ENCODE measurements at places on chromosomes 7 and 10.

GRCh38 chr7:138417078-138417700 is 42.9 kb upstream of the TRIM24 start:
- peaks cover 3% of the 10 kb centered on the region for H3K27me3 ChIP-seq
- no peaks in the 10 kb centered on the region for H3K4me1 ChIP-seq
- no peak overlapping the region for H3K4me3 ChIP-seq
- H3K36me3 ChIP-seq: no peaks in the 10 kb centered on the region

- no peak for DNase-seq
- H3K36me3 ChIP-seq: no peaks in the 10 kb centered on the region
- H3K27ac ChIP-seq: no peak overlapping the region
Observed at GRCh38 chr10:96491303-96491702, 22.4 kb downstream of the TLL2 start.

DNA sequence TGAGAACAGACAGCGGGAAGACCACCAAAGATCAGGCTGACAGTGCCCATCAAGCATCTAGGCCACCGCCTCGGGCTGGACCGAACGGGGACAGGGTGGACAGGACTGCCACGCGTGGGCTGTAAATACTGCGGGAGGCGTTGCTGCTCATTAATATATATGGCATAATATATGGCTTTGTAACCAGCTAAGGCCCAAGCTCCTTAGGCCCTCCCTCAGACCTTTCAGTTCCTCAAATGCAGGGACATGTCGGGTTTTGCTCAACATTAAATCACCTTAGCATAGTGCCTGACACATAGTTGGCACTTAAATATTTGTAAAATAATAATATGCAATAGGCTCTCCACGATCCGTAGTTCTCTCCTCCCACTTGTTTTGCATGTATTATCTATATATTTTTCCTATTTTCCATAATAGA is 402 bp upstream of the TMEM168 start:
- peaks cover 3% of the 10 kb centered on the region for H3K36me3 ChIP-seq
- no peaks in the 10 kb centered on the region for H3K27me3 ChIP-seq
- peak overlapping the region; percentile 84 for H3K4me3 ChIP-seq
- DNase-seq: no peak

- H3K4me3 ChIP-seq: no peak overlapping the region
- H3K36me3 ChIP-seq: peaks cover 15% of the 10 kb centered on the region
- peak overlapping the region; percentile 95 for H3K27ac ChIP-seq
- no peak for DNase-seq
Observed at GRCh38 chr7:139700505-139701235, 77.1 kb downstream of the HIPK2 start.

DNA sequence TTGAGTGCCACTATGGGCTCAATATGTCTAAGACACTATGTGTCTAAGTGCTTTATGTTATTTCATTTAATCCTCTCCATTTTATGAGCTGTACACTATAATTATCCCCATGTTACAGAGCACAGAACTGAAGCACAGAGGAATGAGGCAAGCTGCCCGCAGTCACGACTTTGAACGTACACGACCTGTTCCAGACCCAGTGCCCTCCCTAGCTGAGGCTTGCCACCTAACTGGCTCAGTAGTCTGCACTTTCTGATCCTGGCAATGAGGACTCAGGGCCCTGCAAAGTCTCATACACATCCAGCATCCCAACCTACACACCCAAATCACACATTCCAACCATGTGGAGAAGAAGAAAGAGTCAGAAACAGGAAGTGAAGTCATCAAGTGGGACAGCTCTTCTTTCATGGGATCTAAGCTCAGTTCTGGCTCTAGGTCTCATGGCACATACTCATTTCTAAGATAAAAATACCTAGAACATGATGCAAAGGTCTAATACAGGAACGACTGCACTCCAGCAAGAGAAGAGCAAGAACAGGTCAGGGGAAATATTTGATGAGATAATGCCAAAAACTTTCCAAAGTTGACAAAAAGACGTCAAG is 42.4 kb upstream of the DDC start:
- H3K36me3 ChIP-seq: peaks cover 3% of the 10 kb centered on the region
- no peaks in the 10 kb centered on the region for H3K27me3 ChIP-seq
- no peak for DNase-seq
- H3K4me3 ChIP-seq: peak overlapping the region; percentile 22
- peak overlapping the region; percentile 23 for H3K27ac ChIP-seq

GRCh38 chr7:91949221-91950009 is 8.8 kb downstream of the AKAP9 start:
- DNase-seq: no peak
- H3K27ac ChIP-seq: no peak overlapping the region
- no peaks in the 10 kb centered on the region for H3K27me3 ChIP-seq

DNA sequence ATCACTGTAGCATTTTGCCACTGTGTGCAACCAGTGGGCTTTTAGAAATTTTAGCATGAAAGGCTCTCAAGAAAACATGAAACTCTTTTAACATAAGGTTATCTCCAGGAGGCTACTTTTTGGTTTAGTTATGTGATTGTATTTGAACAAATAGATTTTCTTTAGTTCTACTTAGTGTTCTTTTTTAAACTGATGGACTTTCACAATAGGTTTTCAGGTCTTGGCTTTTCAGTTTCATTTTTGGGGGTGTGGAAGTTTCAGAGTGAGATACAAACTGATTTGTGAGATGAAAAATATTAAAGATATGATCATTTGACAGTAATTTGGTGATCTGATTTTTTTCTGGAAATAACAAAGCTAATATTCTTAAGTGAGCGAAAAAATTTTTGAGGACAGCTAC is 344.1 kb downstream of the PHF14 start:
- H3K27me3 ChIP-seq: no peaks in the 10 kb centered on the region
- no peak for DNase-seq
- no peaks in the 10 kb centered on the region for H3K36me3 ChIP-seq
- H3K4me1 ChIP-seq: no peaks in the 10 kb centered on the region
- H3K27ac ChIP-seq: no peak overlapping the region
- no peak overlapping the region for H3K4me3 ChIP-seq

GRCh38 chr10:75425291-75426079 is 5.9 kb upstream of the LRMDA start:
- no peak overlapping the region for H3K27ac ChIP-seq
- no peak for DNase-seq
- H3K4me1 ChIP-seq: no peaks in the 10 kb centered on the region
- H3K4me3 ChIP-seq: no peak overlapping the region

GRCh38 chr7:151822541-151823181 is 54.3 kb downstream of the PRKAG2 start:
- no peaks in the 10 kb centered on the region for H3K27me3 ChIP-seq
- H3K4me3 ChIP-seq: no peak overlapping the region
- peaks cover 28% of the 10 kb centered on the region for H3K4me1 ChIP-seq
- H3K27ac ChIP-seq: no peak overlapping the region
- peaks cover 3% of the 10 kb centered on the region for H3K36me3 ChIP-seq
- no peak for DNase-seq

DNA sequence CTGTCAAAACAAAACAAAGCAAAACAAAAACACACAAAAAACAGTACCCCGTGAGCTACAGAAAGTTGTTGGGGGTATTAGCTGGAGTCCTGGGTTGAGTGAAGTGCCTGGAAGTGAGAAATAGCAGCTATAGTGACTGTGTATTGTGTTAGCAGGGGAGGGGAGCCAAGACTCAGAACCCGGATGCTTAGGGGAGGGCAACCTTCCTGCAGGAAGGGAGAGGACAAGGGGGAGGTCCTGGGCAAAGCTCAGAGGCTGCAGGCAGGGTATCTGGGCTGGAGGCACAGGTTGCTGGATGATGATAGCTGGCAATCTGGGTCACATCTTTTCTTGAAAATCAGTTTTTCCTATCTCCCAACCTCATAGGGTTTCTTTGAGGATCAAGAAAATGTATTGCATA is 75.8 kb upstream of the PARD3 start:
- H3K27ac ChIP-seq: no peak overlapping the region
- no peaks in the 10 kb centered on the region for H3K4me1 ChIP-seq
- no peaks in the 10 kb centered on the region for H3K36me3 ChIP-seq
- no peaks in the 10 kb centered on the region for H3K27me3 ChIP-seq

GRCh38 chr10:48609899-48610584 is 5.2 kb upstream of the ARHGAP22 start:
- H3K4me3 ChIP-seq: no peak overlapping the region
- H3K27me3 ChIP-seq: peaks cover 12% of the 10 kb centered on the region
- peaks cover 25% of the 10 kb centered on the region for H3K4me1 ChIP-seq
- DNase-seq: no peak

GRCh38 chr7:115789901-115790300 is 240.7 kb downstream of the TFEC start:
- H3K4me1 ChIP-seq: no peaks in the 10 kb centered on the region
- no peaks in the 10 kb centered on the region for H3K27me3 ChIP-seq
- H3K27ac ChIP-seq: no peak overlapping the region
- no peak overlapping the region for H3K4me3 ChIP-seq
- no peaks in the 10 kb centered on the region for H3K36me3 ChIP-seq

DNA sequence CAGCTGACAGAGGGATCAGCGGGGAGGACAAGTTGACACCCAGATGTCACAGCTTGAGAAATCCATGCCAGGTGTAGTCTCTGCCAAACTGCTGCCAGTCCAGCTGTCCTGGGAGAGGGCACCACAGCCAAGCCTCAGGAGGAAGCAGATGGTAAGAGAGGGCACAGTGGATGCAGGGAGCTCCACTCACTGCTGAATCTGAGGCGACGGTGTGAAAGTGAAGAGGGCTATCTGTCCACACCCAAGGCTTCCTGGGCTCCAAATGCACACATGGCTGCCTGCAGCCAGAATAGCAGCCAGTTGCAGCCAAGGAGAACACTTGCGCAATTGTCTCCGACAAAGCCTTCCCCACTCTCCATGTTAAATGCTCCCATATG is 502.4 kb downstream of the GRID1 start:
- DNase-seq: no peak
- no peaks in the 10 kb centered on the region for H3K36me3 ChIP-seq
- H3K27me3 ChIP-seq: peaks cover 16% of the 10 kb centered on the region
- H3K4me3 ChIP-seq: no peak overlapping the region
- no peak overlapping the region for H3K27ac ChIP-seq

DNA sequence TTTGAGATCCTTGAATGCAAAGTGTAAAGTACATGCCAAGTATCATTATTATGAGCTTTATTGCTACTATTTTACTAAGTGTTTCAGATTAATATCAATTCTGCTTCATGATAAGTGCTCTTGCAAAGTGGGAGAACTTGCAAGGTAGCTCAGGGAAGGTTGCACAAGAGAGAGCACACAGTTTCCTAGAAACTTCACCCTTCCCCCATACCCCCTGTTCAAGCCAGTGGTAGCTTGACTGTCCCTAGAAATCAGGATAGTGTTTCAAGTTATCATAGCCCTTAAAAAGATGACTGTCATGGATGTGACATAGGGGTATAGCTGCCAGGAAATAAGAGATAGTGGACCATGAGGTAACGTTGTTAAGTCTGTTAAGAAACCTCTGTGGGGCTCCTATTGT is 251.5 kb downstream of the TRIL start:
- peaks cover 4% of the 10 kb centered on the region for H3K36me3 ChIP-seq
- H3K27ac ChIP-seq: no peak overlapping the region
- peaks cover 6% of the 10 kb centered on the region for H3K4me1 ChIP-seq
- no peak overlapping the region for H3K4me3 ChIP-seq
- H3K27me3 ChIP-seq: peaks cover 3% of the 10 kb centered on the region

GRCh38 chr7:36591636-36592035 is 132.7 kb downstream of the AOAH start:
- no peak for DNase-seq
- peaks cover 7% of the 10 kb centered on the region for H3K36me3 ChIP-seq
- H3K27me3 ChIP-seq: peaks cover 4% of the 10 kb centered on the region
- H3K4me1 ChIP-seq: no peaks in the 10 kb centered on the region
- H3K4me3 ChIP-seq: no peak overlapping the region

DNA sequence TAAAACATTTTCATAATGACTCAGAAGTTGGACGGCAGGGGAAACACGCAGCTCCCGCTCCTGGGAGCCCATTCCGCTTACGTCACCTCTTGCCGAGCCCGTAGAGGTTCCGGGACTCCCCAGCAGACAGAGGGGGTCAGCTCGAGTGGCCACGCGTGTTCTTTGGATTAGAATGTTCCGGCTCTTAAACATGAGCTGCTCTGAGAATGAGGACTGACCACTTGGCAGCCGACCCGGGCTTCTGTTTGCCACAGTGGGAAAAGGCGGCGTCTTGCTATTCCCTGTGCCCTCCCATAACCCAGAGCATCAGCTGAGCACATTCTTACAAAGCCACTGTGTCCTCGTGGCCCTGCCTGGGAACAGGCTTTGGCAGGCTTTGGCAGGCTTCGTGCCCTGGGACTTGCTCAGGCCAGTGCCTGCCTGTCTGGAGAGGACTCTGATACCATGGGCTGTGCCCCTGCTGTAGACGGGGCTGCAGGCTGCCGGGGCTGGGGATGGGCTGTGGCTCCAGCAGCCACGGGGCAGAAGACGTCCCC is 40.1 kb downstream of the PFKP start:
- peaks cover 7% of the 10 kb centered on the region for H3K4me1 ChIP-seq
- no peaks in the 10 kb centered on the region for H3K27me3 ChIP-seq
- peaks cover 28% of the 10 kb centered on the region for H3K36me3 ChIP-seq
- DNase-seq: no peak
- no peak overlapping the region for H3K4me3 ChIP-seq
- H3K27ac ChIP-seq: no peak overlapping the region

DNA sequence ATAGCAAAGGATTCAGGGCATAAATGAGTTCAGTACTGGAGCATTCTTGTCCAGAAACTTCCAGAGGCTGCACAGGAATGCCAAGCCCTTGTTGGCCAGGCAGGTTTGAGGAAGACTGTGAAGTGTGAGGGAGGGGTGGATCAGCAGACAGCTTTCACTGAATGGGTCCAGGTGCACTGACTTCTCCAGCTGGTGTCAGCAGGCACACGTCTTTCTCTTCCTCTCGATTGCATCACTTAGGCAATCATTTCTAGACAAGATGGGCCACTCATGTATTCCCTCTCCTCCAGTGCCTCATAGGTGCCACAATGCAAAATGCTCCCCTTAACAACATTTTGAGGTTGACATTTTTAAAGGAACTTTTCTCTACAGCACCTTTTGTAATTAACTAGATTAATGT is 15.6 kb upstream of the PLEKHS1 start:
- no peak overlapping the region for H3K27ac ChIP-seq
- H3K4me1 ChIP-seq: no peaks in the 10 kb centered on the region
- H3K36me3 ChIP-seq: peaks cover 5% of the 10 kb centered on the region

DNA sequence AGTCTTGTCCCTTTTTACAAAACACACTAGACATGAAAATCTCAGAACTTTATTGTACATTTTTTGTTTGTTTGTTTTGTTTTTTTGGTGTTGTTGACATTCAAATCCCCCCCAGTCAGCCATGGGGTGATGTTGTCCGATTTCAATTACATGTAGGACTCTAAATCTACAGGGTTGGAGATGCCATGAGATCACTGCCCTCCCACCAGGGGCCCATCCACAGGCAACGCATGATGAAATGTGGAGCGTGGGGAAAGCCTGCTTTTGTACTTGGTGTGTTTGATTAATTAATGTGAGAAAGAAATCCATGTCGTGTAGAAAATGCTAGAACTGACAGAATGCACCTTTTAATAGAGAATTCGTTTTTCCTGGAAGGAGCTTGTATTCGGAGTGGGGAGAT is 93.2 kb downstream of the ZNF22 start:
- no peak overlapping the region for H3K4me3 ChIP-seq
- H3K4me1 ChIP-seq: no peaks in the 10 kb centered on the region
- no peak overlapping the region for H3K27ac ChIP-seq
- no peaks in the 10 kb centered on the region for H3K36me3 ChIP-seq
- no peak for DNase-seq

- H3K4me1 ChIP-seq: peaks cover 41% of the 10 kb centered on the region
- H3K27me3 ChIP-seq: no peaks in the 10 kb centered on the region
- H3K4me3 ChIP-seq: peak within 1 kb of the TSS; percentile 98
- H3K27ac ChIP-seq: peak within 1 kb of the TSS; percentile 89
- peak; percentile 94 for DNase-seq
- peaks cover 11% of the 10 kb centered on the region for H3K36me3 ChIP-seq
Observed at GRCh38 chr10:1056326-1057105, at the start of gene WDR37. WDR37 (plus strand) TSS chr10:1056385; CDS start chr10:1072156, 15,771 bp downstream.

- DNase-seq: no peak
- H3K4me3 ChIP-seq: no peak overlapping the region
- H3K4me1 ChIP-seq: no peaks in the 10 kb centered on the region
- peaks cover 10% of the 10 kb centered on the region for H3K27me3 ChIP-seq
Observed at GRCh38 chr7:131745390-131746248, 189.2 kb upstream of the PODXL start.
